ENCODE measurements at places on chromosomes 1 and 21.

GRCh38 chr1:177984136-177984525, 14.3 kb upstream of the SEC16B start:
- DNase-seq, result no peak

DNA sequence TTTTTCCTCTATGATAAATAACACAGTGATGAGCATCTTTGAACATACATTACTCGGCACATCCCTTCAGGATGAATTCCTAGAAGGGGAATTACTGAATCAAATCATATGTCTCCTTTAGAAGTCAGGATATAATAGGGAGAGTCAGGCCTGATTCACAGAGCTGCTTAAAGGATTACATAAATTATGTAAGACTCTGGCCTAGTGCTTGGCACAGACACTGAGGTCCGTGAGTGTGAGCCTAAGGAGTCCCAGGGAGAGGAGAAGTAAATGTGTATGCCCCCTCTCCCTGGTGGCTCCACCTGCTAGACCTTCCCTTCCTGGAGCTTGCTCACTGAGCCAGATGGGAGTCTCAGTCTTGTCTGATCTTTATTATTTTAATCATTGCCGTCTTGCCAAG, 8.6 kb upstream of the FOXE3 start:
- no peak for DNase-seq

- DNase-seq, result no peak
These were observed 44.2 kb upstream of the PLD5 start for GRCh38 chr1:242568666-242569065.

- DNase-seq, result no peak
These were observed 252.7 kb downstream of the AKT3 start for GRCh38 chr1:243597383-243597782.

- DNase-seq, result no peak
These were observed 10.3 kb upstream of the LUZP1 start for GRCh38 chr1:23178950-23179349.

GRCh38 chr1:23020706-23021405, 1.6 kb downstream of the KDM1A start:
- no peak for DNase-seq

Measured in CD4-positive, alpha-beta memory T cell (primary cell).